ENCODE measurements at places on chromosomes 12 and 14.

DNA sequence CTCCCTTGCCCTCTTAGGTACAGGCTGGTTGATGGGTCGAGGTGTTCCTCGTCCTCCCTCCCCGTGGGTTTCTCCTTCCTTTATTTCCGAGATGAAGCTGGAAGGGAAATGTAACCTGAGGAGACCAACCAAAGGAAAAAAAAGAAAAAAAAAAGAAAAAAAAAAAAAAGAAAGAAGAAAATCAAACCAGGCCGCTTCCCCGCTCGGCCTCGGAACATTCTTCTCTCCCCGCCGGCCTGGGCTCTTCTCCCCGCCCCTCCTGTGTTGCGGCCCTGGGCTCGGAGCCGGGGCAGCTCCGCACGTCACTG lies 1.6 kb upstream of the NFATC4 start:
- peaks cover 31% of the 10 kb centered on the region for H3K27me3 ChIP-seq
- peak overlapping the region; percentile 79 for H3K4me3 ChIP-seq
- H3K27ac ChIP-seq = no peak overlapping the region
- DNase-seq = no peak
- H3K4me1 ChIP-seq = peaks cover 31% of the 10 kb centered on the region
- no peaks in the 10 kb centered on the region for H3K36me3 ChIP-seq

DNA sequence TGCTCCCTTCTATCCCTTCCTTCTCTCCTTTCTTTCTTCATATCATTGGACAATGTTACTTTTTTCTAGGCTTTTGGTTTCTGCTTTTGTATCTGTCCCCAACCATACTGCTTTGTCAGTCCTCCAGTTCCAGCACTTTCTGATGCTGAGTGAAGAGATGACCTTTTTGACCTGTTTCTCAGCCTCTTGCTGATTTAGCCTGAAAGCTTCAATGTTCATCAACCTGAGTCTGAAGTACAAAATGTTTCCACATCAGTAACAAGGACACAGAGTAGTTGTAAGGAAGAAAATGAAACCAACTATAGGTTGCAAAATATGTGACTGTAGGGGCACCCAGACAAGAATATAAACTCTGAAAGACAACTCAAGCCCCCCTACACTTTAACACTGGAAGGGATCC lies 25.2 kb upstream of the AKAP6 start:
- H3K4me1 ChIP-seq = no peaks in the 10 kb centered on the region
- no peak overlapping the region for H3K4me3 ChIP-seq
- H3K27me3 ChIP-seq = peaks cover 3% of the 10 kb centered on the region
- no peak for DNase-seq

DNA sequence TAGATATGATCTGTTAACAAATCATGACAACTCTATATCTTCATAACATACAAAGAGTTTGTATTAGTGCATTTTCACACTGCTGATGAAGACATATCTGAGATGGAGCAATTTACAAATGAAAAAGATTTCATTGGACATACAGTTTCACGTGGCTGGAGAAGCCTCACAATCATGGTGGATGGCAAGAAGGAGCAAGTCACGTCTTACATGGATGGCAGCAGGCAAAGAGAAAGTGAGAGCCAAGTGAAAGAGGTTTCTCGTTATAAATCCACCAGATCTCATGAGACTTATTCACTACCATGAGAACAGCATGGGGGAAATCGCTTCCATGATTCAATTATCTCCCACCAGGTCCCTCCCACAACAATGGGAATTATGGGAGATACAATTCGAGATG lies 157.6 kb downstream of the DUSP6 start:
- no peak for DNase-seq
- no peak overlapping the region for H3K4me3 ChIP-seq
- H3K36me3 ChIP-seq = peaks cover 2% of the 10 kb centered on the region
- no peaks in the 10 kb centered on the region for H3K27me3 ChIP-seq
- no peak overlapping the region for H3K27ac ChIP-seq
- no peaks in the 10 kb centered on the region for H3K4me1 ChIP-seq

- peaks cover 8% of the 10 kb centered on the region for H3K27me3 ChIP-seq
- no peaks in the 10 kb centered on the region for H3K36me3 ChIP-seq
- H3K27ac ChIP-seq = no peak overlapping the region
- H3K4me3 ChIP-seq = no peak overlapping the region
Measured at GRCh38 chr14:99674064-99674650, 9.9 kb upstream of the CYP46A1 start.

- H3K4me3 ChIP-seq = no peak overlapping the region
- peaks cover 23% of the 10 kb centered on the region for H3K36me3 ChIP-seq
- H3K27ac ChIP-seq = no peak overlapping the region
- H3K27me3 ChIP-seq = no peaks in the 10 kb centered on the region
Measured at GRCh38 chr12:11795192-11795912, 145.9 kb downstream of the ETV6 start.

GRCh38 chr14:76274324-76274723 lies 101.6 kb upstream of the ESRRB start:
- peaks cover 2% of the 10 kb centered on the region for H3K27me3 ChIP-seq
- DNase-seq = no peak
- H3K27ac ChIP-seq = no peak overlapping the region
- H3K4me1 ChIP-seq = no peaks in the 10 kb centered on the region

DNA sequence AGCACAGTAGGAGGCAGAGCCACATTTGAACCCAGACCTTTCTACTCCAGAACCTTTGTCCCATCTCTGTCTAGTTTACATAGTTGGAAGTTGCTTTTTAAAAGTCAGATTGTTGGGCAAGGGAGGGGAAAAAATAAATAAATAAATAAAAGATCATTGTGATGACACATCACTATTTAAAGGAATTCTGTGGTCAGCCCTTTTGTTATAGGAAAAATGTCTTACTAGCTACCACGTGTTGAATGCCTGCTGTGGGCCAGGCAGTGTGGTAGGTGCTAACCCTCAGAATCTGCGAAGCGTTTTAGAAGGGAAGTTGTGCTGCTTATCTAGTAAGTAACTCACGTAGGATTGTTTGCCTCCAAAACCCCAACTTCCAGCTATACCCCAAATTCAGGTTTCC lies 62.3 kb downstream of the BHLHE41 start:
- no peak overlapping the region for H3K4me3 ChIP-seq
- H3K27me3 ChIP-seq = peaks cover 8% of the 10 kb centered on the region
- DNase-seq = no peak
- no peak overlapping the region for H3K27ac ChIP-seq

- H3K36me3 ChIP-seq = no peaks in the 10 kb centered on the region
- H3K27me3 ChIP-seq = peaks cover 33% of the 10 kb centered on the region
- H3K27ac ChIP-seq = no peak overlapping the region
- DNase-seq = no peak
Measured at GRCh38 chr12:54208591-54208990, 19.8 kb upstream of the SMUG1 start.

GRCh38 chr12:80708259-80708974 lies 983 bp downstream of the MYF6 start:
- no peak overlapping the region for H3K4me3 ChIP-seq
- no peak for DNase-seq
- H3K27ac ChIP-seq = no peak overlapping the region
- H3K4me1 ChIP-seq = no peaks in the 10 kb centered on the region
- H3K27me3 ChIP-seq = peaks cover 41% of the 10 kb centered on the region

DNA sequence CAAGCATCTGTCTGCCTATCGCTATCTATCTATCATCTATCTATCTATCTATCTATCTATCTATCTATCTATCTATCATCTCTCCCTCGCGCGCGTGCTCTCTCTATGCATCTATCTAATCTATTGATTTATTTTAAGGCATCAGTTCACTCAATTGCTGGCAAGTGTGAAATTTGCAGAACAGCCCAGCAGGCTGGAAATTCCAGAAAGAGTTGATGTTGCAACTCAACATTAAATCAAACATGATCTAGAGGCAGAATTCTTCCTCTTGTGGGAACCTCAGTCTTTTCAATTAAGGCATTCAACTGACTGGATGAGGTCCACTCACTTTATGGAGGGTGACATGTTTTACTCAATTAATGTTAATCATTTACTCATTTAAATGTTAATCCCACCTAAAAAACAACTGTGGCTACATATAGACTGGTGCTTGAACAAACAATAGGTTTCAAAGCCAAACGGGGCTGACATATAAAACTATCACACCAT lies 1210.8 kb downstream of the GALC start:
- H3K4me1 ChIP-seq = no peaks in the 10 kb centered on the region
- H3K36me3 ChIP-seq = no peaks in the 10 kb centered on the region
- H3K27me3 ChIP-seq = no peaks in the 10 kb centered on the region
- no peak for DNase-seq
- H3K4me3 ChIP-seq = no peak overlapping the region
- no peak overlapping the region for H3K27ac ChIP-seq

GRCh38 chr12:26512213-26512612 lies 316.8 kb downstream of the SSPN start:
- H3K27ac ChIP-seq = no peak overlapping the region
- H3K4me1 ChIP-seq = no peaks in the 10 kb centered on the region
- DNase-seq = no peak
- H3K27me3 ChIP-seq = no peaks in the 10 kb centered on the region

DNA sequence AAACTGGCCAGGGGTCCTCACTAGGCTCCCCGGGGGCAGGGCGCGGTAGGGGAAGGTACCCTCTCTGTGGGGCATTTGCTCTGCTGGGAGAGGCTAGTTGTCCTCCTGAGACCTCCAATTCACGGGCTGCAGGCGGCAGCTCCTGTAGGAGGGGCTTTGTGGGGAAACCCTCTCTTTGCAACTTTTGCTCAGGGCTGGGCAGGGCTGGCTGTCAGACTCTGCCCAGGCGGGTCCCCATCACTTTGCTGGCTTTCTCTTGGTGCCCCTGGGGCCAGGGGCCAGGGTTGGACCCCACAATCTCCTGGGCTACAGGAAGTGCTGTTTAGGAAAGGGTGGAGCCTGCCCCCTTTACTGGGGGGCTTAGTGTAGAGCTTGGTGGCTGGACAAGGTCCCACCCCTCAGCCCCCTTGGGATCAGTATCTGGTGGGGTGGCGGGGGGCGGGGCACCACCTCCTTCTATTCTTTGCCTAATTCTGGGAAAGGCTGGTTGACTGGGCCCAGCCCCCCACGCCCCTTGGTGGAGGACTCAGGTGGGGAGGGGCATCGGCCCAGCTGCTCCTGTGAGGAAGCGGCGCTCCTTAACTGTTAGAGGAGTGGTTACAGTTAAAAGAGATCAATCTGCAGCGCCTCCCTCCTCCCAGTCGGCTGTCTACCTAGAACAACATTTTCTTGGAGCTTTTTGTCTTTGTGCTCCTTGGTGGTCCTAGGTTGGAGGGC lies 918.7 kb downstream of the AACS start:
- H3K4me1 ChIP-seq = no peaks in the 10 kb centered on the region
- no peak for DNase-seq
- H3K4me3 ChIP-seq = no peak overlapping the region
- H3K27ac ChIP-seq = no peak overlapping the region
- H3K36me3 ChIP-seq = no peaks in the 10 kb centered on the region
- H3K27me3 ChIP-seq = peaks cover 24% of the 10 kb centered on the region

GRCh38 chr12:65827827-65828231 lies 3.5 kb downstream of the HMGA2 start:
- H3K36me3 ChIP-seq = no peaks in the 10 kb centered on the region
- DNase-seq = no peak
- H3K27me3 ChIP-seq = peaks cover 70% of the 10 kb centered on the region
- H3K4me1 ChIP-seq = peaks cover 24% of the 10 kb centered on the region
- no peak overlapping the region for H3K4me3 ChIP-seq

GRCh38 chr12:116736962-116737773 lies 701 bp downstream of the SPRING1 start:
- peak overlapping the region; percentile 79 for H3K27ac ChIP-seq
- peaks cover 28% of the 10 kb centered on the region for H3K4me1 ChIP-seq
- H3K27me3 ChIP-seq = no peaks in the 10 kb centered on the region
- peaks cover 9% of the 10 kb centered on the region for H3K36me3 ChIP-seq
- peak; percentile 17 for DNase-seq
- H3K4me3 ChIP-seq = peak overlapping the region; percentile 94

DNA sequence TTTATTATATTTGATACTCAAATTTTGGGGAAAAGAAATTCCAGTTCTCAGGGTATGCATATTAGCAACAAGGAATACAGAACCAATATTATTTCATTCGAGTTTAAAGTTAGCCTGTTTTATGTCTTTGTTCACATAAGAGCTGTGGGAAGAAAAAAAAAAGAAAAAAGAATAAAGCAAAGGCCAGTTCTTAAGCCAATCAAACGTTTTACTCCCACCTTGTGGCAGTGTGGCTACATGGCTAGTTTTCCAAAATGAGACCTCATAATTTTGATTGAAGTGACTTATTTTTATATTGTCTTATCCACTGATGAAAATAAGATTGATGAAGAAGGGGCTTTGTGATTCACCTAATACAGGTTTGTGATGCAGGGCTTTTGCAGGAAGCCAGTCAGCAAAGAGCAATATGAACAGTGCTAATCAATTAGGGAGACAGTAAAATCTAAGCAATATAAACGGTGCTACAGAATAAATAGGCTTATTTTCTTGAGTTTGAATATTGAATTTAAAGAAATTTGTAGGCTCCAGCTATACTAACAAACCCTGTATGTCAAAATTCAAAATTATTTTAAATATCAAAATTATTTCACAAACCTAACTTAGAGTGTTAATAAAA lies 624.1 kb upstream of the FOXG1 start:
- H3K27ac ChIP-seq = no peak overlapping the region
- no peaks in the 10 kb centered on the region for H3K27me3 ChIP-seq
- H3K4me3 ChIP-seq = no peak overlapping the region
- no peaks in the 10 kb centered on the region for H3K36me3 ChIP-seq

DNA sequence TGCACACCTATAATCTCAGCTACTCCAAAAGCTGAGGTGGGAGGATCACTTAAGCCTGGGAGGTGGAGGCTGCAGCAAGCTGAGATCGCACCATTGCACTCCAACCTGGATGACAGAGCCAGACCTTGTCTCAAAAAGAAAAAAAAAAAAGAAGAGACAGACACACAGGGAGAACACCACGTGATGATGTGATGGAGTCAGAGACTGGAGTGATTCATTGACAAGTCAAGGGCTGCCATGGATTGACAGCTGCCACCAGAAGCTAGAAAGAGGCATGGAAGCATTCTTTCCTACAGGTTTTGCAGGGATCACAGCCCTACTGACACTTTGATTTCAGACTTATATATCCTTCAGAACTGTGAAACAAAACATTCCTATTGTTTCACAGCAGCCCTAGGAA lies 3.5 kb upstream of the HCFC2 start:
- H3K27ac ChIP-seq = no peak overlapping the region
- H3K36me3 ChIP-seq = no peaks in the 10 kb centered on the region
- H3K4me3 ChIP-seq = no peak overlapping the region

DNA sequence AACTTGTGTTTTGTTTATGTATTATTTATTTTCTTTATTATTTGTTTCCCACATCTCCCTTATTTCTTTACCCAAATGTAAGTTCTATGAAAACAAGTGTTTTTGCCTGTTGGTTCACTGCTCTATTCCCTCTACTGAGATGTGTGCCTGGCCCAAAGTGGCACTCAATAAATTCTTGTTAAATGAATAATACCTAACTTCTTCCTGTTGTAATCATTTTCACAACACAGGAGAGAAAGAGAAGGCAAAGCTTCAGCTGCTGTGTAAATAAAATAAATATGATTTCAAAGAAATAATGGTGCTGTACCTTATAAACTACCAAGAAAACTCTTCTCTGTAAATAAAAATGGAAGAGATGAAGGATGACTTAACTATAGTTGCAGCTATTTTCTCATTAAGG lies 116.2 kb downstream of the TRHDE start:
- no peak overlapping the region for H3K4me3 ChIP-seq
- no peaks in the 10 kb centered on the region for H3K27me3 ChIP-seq
- no peaks in the 10 kb centered on the region for H3K36me3 ChIP-seq

GRCh38 chr14:56753396-56753795 lies 56.9 kb downstream of the OTX2 start:
- no peak for DNase-seq
- no peaks in the 10 kb centered on the region for H3K36me3 ChIP-seq
- H3K4me3 ChIP-seq = no peak overlapping the region

GRCh38 chr12:55652352-55652751 lies 15.7 kb downstream of the OR10P1 start:
- H3K4me1 ChIP-seq = peaks cover 28% of the 10 kb centered on the region
- H3K36me3 ChIP-seq = peaks cover 9% of the 10 kb centered on the region
- DNase-seq = peak; percentile 41
- no peak overlapping the region for H3K4me3 ChIP-seq
- H3K27me3 ChIP-seq = peaks cover 4% of the 10 kb centered on the region
- H3K27ac ChIP-seq = peak overlapping the region; percentile 61
